Endothelial cell (in vitro differentiated cells): ENCODE measurements at places on chromosomes 2 and 18. TPM values are rescaled to one million over a fixed set of nuclear protein-coding genes. Genes with fewer than 3 reads are reported as not detected.

GRCh38 chr2:193549661-193550060, 1354.9 kb upstream of the TMEFF2 start:
- no peak overlapping the region for H3K4me3 ChIP-seq
- H3K27ac ChIP-seq: no peak overlapping the region
- H3K36me3 ChIP-seq: no peaks in the 10 kb centered on the region
- no peak for DNase-seq
- no peaks in the 10 kb centered on the region for H3K4me1 ChIP-seq

DNA sequence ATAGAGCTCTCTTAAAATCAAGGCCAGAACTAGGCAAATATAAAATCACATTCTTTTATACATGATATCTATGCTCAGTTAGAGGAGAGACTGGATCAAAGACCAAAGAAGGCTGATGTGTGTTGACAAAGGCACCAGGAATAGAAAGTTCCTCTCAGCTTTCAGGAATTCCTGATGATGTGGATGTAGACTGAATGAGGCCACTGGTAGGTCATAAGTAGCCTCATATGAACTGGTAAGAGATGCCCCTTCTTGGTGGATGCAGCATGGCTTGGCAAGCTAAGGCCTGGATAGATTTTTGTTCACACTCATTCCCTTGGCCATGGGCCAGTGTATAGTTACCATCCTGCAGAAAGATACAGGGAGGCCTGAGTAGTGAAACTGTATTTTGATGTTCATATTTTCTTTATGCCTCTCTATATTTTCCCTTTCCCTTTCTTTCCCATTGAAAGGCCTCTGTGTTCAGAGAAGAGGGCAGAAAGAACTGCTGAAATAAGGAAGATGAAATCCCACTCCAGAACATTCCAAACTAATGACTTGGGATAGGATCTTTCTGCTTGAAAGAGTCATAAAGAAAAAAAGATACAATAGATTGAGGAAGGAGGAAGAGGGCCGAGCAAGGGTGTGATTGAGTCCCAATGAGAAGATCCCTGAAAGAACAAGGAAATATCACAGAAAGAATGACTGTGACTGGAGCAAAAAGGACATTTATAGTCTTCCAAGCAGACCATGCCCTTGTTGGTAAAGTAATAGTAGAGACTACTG, 2182.7 kb upstream of the PIK3C3 start:
- DNase-seq: no peak
- H3K36me3 ChIP-seq: no peaks in the 10 kb centered on the region
- H3K27me3 ChIP-seq: no peaks in the 10 kb centered on the region
- no peak overlapping the region for H3K27ac ChIP-seq

SCN7A gene
- total RNA-seq: 6.3 TPM

GRCh38 chr18:70073432-70073831, 125.8 kb upstream of the CD226 start:
- H3K27me3 ChIP-seq: no peaks in the 10 kb centered on the region
- H3K27ac ChIP-seq: no peak overlapping the region
- no peaks in the 10 kb centered on the region for H3K36me3 ChIP-seq

CHRND gene
- not detected for total RNA-seq

- DNase-seq: no peak
- H3K4me3 ChIP-seq: no peak overlapping the region
- peaks cover 7% of the 10 kb centered on the region for H3K27me3 ChIP-seq
- H3K27ac ChIP-seq: no peak overlapping the region
Observed at GRCh38 chr2:1479346-1479745, 66.1 kb downstream of the TPO start.

- peaks cover 10% of the 10 kb centered on the region for H3K36me3 ChIP-seq
- H3K4me1 ChIP-seq: peaks cover 29% of the 10 kb centered on the region
- no peaks in the 10 kb centered on the region for H3K27me3 ChIP-seq
- DNase-seq: no peak
Observed at GRCh38 chr2:127514485-127514884, 11.8 kb downstream of the IWS1 start.

CNRIP1 gene
- total RNA-seq: 21.8 TPM

- H3K27me3 ChIP-seq: no peaks in the 10 kb centered on the region
- no peak for DNase-seq
- H3K4me3 ChIP-seq: no peak overlapping the region
- no peak overlapping the region for H3K27ac ChIP-seq
- no peaks in the 10 kb centered on the region for H3K36me3 ChIP-seq
- H3K4me1 ChIP-seq: no peaks in the 10 kb centered on the region
Observed at GRCh38 chr2:38935568-38936172, 46.0 kb downstream of the ARHGEF33 start.

CLEC4F gene
- 0.23 TPM for total RNA-seq

GRCh38 chr2:83282043-83282795, 1176.9 kb downstream of the SUCLG1 start:
- H3K27me3 ChIP-seq: no peaks in the 10 kb centered on the region
- H3K27ac ChIP-seq: no peak overlapping the region
- DNase-seq: no peak
- no peak overlapping the region for H3K4me3 ChIP-seq

- H3K4me3 ChIP-seq: no peak overlapping the region
- H3K27ac ChIP-seq: no peak overlapping the region
- H3K27me3 ChIP-seq: no peaks in the 10 kb centered on the region
- H3K4me1 ChIP-seq: peaks cover 7% of the 10 kb centered on the region
- no peaks in the 10 kb centered on the region for H3K36me3 ChIP-seq
Observed at GRCh38 chr2:134287323-134287722, 33.5 kb downstream of the MGAT5 start.

DNA sequence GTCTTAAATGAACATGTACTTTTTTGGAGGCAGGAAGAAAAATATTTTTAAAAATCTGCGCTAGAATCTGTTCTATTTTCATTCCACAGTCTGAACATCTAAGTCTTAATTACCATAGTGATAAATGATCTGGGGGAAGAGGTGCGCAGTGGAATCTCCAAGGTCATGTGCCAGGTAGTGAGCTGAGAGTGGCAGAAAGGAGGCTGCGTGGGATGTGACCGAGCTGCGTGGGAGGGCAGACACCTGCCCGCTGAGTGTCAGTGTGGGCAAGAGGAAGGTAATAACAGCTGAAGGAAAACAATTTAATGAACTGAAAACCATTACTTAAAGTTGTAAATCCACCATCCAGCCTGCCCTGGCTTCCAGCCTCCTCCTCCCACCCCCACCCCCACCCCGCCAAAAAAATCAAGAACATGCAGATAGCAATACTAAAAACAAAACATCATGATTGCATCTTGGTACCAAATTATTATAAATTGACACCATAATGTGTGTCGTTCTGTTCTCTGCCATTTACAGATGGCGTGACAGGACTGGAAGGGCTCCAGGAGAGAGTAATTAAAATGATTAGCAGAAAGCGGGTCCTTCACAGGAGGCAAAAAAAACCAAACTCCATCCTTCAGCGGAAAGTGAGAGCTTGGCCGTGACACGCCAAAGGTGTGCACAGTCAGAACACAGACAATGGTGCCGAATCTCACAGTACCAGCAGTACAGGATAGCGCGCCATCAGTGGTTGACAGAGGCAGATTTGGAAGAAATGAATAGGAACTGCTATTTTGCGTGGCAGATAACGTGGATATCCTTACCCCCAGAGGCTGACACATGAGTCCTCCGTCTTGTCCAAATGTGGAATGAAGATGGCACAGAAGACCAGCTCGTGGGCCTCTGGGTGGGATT, 11.4 kb upstream of the DTNB start:
- no peak for DNase-seq
- H3K4me3 ChIP-seq: no peak overlapping the region
- H3K27ac ChIP-seq: no peak overlapping the region

DNA sequence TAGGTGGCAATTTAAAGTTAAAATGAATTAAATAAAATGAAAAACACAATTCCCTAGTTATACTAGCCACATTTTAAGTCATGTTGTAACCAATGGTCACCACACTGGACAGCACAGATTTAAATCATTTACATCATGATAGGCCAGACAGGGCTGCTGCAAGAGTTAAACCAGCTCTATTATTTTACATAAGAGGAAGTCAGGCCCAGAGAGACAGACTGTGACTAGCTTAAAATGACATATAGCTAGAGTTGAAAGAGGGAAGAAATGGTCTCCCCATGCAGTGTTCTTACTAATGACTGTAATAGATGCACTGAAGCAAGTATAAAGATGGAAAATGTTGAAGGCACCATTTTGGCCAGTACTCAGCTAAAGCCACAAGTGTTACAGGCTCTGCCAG, 69.6 kb downstream of the SLC66A3 start:
- peaks cover 32% of the 10 kb centered on the region for H3K4me1 ChIP-seq
- H3K36me3 ChIP-seq: peaks cover 10% of the 10 kb centered on the region
- no peaks in the 10 kb centered on the region for H3K27me3 ChIP-seq
- no peak overlapping the region for H3K4me3 ChIP-seq

DNA sequence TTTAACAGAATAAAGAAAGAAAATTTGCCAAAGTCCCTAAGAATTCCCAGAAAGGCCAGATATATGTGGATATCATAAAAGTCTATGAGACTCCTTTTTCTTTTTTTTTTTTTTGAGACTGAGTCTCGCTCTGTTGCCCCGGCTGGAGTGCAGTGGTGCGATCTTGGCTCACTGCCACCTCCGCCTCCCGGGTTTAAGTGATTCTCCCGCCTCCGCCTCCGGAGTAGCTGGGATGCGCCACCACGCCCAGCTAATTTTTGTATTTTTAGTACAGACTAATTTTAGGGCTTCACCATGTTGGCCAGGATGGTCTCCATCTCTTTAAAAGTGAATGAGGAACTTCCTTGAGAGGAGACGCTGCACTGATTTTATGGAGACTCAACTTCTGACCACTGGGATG, 335.2 kb downstream of the FBXO15 start:
- no peak overlapping the region for H3K27ac ChIP-seq
- H3K4me3 ChIP-seq: no peak overlapping the region
- peaks cover 8% of the 10 kb centered on the region for H3K4me1 ChIP-seq
- no peaks in the 10 kb centered on the region for H3K27me3 ChIP-seq
- H3K36me3 ChIP-seq: no peaks in the 10 kb centered on the region

TXNL1 gene
- total RNA-seq: 74.0 TPM

- H3K4me3 ChIP-seq: no peak overlapping the region
- DNase-seq: no peak
- H3K4me1 ChIP-seq: no peaks in the 10 kb centered on the region
Observed at GRCh38 chr2:28457237-28457636, 38.6 kb upstream of the PLB1 start.

GRCh38 chr2:221422516-221423209, 149.4 kb downstream of the EPHA4 start:
- peaks cover 43% of the 10 kb centered on the region for H3K36me3 ChIP-seq
- peaks cover 19% of the 10 kb centered on the region for H3K4me1 ChIP-seq
- H3K27ac ChIP-seq: no peak overlapping the region
- DNase-seq: no peak
- no peaks in the 10 kb centered on the region for H3K27me3 ChIP-seq
- H3K4me3 ChIP-seq: no peak overlapping the region

DNA sequence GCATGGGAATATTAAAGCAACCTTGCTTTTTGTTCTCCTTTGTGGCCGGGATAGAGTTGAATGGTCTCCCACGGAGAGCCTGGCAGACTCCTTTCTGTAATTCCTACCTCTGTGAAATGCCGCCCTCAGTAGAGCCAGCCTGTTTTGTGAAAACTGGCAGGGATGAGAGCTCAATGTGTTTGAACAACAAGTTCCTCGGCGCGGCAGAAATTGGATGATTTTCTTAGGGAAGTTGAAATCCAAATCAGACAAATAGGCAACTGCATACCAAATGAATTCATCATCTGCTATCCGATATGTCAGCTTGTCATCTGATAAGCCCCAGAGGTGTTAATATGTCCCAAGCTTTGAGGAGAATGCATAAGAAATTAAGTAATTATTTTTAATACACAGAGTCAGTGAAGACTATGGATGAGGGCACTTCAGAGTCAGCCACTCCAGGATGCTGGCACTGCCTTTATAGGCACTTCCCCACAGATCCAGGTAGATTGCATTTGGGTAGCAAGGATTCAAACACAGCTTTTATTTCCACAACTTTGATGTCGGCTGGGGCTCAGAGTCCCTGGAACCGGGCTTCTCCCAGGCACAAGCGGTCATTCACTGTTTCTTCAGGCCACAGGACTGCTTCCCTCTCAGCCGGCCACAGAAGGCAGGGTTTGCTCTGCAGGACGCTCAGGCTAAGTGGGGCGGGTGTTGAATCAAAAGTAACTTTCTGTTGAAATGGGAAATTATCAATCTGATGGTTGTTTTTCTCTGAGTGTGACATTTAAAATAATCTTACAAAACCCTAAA, 82.8 kb upstream of the REV1 start:
- H3K4me1 ChIP-seq: no peaks in the 10 kb centered on the region
- no peak overlapping the region for H3K27ac ChIP-seq
- H3K27me3 ChIP-seq: peaks cover 2% of the 10 kb centered on the region
- DNase-seq: no peak

GRCh38 chr2:43317194-43317593, 90.8 kb upstream of the ZFP36L2 start:
- peaks cover 5% of the 10 kb centered on the region for H3K4me1 ChIP-seq
- no peak overlapping the region for H3K4me3 ChIP-seq
- DNase-seq: no peak
- H3K36me3 ChIP-seq: no peaks in the 10 kb centered on the region
- no peaks in the 10 kb centered on the region for H3K27me3 ChIP-seq
- no peak overlapping the region for H3K27ac ChIP-seq

- H3K4me3 ChIP-seq: no peak overlapping the region
- H3K27ac ChIP-seq: no peak overlapping the region
- H3K27me3 ChIP-seq: no peaks in the 10 kb centered on the region
- no peak for DNase-seq
Observed at GRCh38 chr2:215948051-215948450, 65.3 kb downstream of the MREG start.

DNA sequence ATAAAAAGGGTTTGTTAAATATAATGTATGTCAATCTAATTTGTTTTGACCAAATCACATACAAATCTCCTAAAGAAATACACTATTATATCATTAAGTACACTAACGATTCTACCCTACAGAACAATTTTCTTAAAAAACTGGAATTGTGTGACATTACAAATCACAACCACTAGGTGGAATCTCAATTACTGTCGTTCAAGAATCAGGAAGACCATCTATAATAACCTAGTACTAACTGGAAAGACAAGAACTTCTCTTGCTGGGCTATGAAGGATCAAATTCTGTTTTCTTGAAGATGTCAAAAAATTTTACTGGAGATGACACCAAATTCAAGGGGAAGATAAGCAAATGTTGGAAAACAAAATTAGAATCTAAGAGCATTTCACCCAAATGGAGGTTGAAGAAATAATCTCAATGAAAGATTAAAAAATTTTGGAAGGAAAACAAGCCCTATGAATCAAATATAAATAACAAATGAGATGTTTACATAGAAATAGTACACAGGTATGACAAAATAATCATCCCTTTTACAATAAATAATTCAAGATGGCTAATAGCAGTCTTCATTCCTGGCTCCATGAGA, 110.9 kb downstream of the STK39 start:
- peaks cover 26% of the 10 kb centered on the region for H3K4me1 ChIP-seq
- H3K36me3 ChIP-seq: no peaks in the 10 kb centered on the region
- H3K27me3 ChIP-seq: no peaks in the 10 kb centered on the region
- H3K27ac ChIP-seq: no peak overlapping the region
- DNase-seq: no peak
- H3K4me3 ChIP-seq: no peak overlapping the region

DNA sequence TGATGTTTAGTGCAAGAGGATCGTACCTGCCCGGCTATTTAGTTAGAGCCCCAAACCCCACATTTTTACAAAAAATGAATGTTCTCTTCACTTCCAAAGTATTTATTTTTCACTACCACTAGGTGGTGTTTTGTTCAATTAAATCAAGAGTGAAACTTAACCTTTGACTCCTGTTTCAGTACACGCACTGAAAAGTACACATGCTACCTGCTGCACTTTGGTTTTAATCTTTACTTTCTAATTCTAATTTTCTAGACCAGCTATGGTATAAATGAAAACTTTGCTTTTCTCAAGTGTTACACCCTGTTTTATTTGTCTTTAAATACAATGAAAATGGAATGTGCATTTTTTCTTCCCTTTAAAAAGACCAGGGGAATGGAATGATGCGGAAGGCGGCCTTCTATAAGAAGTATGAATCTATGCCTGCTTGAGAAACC, 31.4 kb upstream of the CHN1 start:
- no peak overlapping the region for H3K27ac ChIP-seq
- no peak for DNase-seq
- H3K4me3 ChIP-seq: no peak overlapping the region
- H3K36me3 ChIP-seq: peaks cover 3% of the 10 kb centered on the region
- peaks cover 2% of the 10 kb centered on the region for H3K27me3 ChIP-seq
